ENCODE measurements at places on chromosomes 16 and 17.
A peak's percentile ranks its signal among the peaks of the same experiment; 100 is the strongest.

DNA sequence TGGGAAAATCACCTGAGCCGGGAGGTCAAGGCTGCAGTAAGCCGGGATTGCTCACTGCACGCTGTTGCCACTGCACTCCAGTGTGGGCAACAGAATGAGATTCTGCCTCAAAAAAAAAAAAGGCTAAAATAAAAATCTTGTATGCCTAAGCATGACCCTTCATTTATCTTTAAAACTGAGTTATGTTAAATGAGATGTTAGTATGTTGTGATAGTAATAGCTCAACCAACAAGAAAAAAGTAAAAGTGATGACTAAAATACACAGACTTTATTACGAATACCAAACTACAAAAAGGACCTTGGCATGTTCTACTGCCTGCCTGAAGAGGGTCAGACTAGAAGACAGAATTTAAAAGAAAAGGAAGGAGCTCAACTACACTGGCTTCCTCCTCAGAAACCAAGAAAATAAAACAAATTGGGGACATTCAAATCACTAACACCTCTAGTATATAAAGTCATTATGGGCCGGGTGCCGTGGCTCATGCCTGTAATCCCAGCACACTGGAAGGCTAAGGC lies 4.4 kb downstream of the SMURF2 start:
- no peak for DNase-seq

DNA sequence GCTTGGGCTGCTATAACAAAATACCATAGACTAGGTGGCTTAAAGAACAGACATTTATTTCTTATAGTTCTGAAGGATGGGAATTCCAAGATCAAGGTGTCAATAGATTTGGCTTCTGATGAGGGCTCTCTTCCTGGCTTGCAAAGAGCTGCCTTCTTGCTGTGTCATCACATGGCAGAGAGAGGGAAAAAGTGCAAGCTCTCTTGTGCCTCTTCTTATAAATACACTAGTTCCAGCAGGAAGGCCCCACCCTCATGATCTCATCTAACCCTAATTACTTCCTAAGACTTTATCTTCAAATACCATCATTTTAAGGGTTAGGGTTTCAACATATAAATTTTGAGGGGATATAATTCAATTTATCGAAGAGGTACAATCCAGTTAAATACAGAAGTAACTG lies 30.6 kb downstream of the ABCA9 start:
- DNase-seq: no peak

GRCh38 chr17:51487947-51488346 lies 227.6 kb downstream of the UTP18 start:
- DNase-seq: no peak

- DNase-seq: no peak
Measured at GRCh38 chr17:437545-437944, 84.9 kb upstream of the RPH3AL start.

DNA sequence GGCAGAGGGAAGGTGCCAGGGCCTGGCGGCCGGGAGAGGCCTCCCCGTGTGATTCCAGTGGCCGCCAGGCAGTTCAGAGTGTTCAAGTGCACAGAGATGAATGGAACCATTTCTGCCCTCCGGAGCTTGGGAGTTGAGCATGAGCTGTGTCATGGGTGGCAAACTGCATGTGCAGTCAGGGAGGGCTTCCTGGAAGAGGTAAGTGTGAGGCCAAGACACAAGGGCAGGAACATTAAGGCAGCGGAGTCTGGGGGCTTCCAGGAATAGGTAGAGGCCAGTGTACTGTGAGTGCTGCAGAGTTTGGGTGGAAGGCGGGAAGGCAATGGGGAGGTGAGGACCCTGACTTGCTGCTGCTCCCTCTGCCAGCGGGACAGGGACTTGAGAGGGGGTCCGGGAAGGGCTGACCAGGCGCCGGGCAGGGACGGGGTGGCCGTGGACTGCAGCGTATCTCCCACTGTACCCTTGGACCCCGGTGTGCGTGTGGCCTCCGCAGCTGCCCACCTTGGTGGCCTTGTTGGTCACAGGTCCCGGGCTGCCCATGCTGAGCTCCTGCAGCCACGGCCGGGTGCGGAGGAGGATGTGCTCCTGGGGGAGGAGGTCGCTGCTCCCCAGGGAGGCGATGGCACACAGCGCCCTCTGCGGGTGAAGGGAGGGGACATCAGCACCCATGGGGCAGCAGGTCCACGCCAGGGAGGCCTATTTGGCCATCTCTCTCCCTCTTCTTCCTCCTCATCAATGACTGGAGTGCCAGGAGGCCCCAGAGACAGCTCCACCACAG lies 7.5 kb upstream of the CEP131 start:
- no peak for DNase-seq

GRCh38 chr16:27217256-27217655 lies 13.9 kb downstream of the KDM8 start:
- DNase-seq: peak; percentile 84
